ENCODE measurements at places on chromosomes 3 and 15.

GRCh38 chr3:167203062-167203461 is 177.0 kb downstream of the ZBBX start:
- DNase-seq = no peak

DNA sequence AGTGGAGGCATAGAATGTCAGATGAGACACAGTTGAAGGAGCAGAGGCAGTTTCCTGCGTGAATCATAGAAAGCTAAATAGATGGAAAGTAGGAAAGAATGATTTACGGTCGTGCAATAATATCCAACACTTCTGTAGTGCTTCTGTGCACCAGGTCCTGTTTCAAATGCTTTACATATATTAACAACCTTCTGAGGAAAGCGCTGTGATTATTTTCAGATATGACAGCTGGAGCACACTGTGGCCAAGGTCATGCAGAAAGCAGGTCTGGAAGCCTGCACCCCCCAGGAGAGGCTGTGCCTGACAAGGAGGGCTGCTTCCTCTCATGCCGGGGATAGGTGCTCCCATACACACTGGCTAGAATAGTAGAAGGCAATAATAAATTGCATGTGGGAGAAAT is 104.5 kb downstream of the CHRNA7 start:
- DNase-seq = no peak

- no peak for DNase-seq
Observed at GRCh38 chr15:77597804-77598453, 34.8 kb downstream of the LINGO1 start.

DNA sequence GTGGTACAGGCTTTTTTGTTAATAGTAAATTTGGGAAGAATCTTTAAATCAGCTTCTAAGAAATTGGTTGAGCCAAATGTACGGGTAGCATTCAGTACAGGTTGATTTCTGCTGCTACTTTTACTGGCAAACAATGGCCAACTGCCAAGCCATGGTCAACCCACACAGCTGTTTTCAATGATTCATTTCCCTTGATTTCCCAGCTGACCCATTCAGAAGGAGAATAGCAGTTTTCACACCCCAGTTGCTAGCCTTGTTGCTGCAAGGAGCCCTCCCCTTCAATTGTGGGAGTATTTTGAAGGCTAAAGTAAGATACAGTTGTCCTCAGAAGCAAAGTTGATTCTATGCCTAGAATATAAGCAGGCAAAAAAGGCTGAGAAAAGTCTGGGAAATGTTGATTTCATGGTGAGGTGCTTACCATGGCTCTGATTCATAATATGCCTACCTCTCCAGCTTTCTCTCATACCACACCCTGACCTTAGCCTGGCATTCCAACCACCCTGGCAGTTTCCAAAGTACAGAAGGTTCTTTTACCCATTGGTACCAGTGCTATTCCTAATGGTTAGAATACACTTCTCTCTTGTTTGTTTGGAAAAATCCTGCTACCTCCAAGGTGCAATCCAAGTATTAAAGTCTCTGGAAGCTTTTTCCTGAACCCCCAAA is 320.3 kb upstream of the TGFBR2 start:
- DNase-seq = peak; percentile 58

DNA sequence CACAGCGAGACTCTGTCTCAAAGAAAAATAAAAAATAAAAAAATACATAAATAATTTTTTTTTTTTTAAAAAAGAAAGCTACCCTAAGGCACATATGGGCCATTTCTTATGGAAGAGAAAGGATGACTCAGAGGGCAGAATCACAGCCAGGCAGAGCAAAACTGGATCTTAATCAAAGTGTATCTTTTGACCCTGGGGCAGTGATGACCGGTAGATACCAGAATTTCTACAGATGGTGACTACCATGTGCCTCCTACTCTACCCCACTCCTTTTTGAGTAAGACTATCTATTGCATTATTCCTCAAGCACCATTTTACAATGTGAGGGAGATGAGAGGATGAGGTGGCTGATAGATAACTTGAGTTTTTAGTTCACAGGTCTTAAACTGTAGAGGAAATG is 26.0 kb downstream of the TARS3 start:
- DNase-seq = no peak

GRCh38 chr3:100425316-100425715 is 24.0 kb downstream of the LNP1 start:
- DNase-seq = no peak

DNA sequence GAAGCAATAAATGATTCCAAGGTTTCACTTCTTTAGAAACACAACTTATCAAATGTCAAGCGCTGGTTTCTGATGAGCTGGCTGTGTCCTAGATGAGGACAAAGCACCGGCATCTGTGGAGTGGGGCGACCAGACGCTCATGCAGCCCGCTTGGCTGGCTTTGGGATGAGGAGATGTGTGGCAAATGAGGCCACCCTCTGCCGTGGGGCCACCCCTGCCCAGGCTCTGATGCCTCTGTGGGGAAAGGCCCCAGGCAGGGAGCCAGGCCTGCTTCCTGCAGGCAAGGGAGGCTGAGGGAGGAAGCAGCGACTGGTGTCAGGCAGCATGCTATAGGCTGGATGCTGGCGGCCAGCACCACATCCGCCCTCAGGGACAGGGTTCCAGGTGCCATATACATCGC is 102.9 kb downstream of the HERC2 start:
- DNase-seq = no peak

DNA sequence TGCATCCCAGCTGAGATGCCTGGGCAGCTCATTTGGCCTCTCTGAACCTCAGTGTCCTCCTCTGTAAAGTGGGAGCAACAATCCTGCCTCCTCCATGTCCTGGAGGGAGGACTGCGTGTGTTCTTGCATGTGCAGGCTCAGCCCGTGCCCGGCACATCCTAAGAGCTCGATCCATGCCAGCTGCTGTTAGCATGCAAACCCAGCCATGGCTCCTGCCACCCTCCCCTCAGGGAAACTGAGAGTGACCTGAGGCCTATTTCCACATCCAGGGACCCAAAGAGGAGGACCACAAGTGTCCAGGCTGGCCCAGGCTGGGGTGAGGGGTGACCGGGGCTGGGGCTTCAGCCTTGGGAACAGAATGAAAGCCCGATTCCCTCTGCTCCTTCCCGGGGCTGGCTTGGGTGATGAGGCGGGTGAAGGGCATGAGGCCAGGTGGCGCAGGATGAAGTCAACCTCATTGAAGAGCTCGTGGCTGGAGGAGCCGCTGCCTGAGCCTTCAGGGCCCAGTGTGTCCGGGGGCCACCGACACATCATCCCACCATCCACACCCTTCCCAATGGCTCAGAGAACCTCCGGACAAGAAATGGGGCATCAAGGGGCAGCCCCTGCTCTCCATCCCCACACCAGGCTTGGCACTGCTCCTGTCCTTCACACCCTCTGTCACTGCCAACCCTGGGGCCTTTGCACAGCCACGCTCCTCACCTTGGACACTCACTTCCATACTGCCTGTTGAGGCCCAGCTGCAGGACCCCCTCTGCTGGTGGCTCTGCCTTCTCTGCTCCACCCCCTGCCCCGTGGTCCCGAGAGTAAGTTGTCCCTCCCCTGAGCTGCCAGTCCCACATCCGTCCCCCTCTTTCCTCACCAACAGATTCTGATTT is 42.5 kb downstream of the ADAMTS7 start:
- DNase-seq = no peak

DNA sequence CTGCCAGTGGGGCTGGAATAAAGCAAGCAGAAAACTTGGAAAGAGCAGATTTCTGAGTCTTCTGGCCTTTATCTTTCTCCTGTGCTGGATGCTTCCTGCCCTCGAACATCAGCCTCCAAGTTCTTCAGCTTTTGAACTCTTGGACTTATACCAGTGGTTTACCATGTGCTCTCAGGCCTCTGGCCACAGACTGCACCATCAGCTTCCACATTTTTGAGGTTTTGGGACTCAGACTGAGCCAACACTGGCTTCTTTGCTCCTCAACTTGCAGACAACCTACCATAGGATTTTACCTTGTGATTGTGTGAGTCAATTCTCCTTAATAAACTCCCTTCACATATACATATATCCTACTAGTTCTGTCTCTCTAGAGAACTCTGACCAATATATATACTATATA is 706.6 kb downstream of the NR2F2 start:
- DNase-seq = no peak

GRCh38 chr3:66363148-66363547 is 137.7 kb downstream of the LRIG1 start:
- no peak for DNase-seq

GRCh38 chr3:123618768-123619484 is 34.1 kb upstream of the HACD2 start:
- no peak for DNase-seq

GRCh38 chr3:161420746-161421145 is 49.4 kb upstream of the SPTSSB start:
- no peak for DNase-seq

DNA sequence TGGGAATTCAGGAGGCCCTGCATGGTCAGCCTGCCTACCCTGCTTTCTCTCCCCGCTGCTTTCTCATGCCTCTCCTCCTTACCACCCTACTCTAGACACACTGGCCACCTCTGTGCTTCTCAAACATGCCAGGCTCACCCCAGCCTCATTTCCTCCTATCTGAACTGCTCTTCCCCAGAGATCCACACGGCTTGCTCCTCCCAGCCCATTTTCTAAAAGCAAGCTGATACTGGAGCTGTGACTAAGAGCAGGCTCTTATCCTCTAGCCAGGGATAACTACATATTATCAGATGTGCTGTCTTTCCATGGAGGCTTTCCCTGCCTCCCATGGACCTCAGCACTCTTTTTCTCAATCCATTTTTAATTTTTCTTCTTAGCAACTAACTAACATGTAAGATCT is 85.9 kb downstream of the BOC start:
- no peak for DNase-seq

GRCh38 chr15:75008629-75009326 is 13.4 kb downstream of the SCAMP5 start:
- no peak for DNase-seq

DNA sequence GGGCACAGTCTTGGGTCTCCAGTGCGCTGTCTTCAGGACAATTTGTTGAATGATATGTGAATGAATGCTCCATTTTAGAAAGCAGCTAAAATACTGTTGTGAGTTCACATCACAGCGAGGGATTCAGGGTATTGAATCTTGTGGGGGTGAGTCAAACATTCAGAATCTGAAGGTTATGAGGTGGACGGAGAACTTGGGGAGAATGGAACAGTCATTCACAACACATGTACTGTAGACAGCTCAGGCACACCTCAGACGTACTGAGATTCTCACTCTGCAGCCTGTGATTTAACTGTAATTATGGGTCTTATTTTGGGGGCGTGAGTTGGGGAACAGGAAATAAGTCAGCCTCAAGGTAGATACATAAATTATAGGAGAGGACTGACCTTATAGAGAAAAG is 13.9 kb downstream of the CRYBG3 start:
- DNase-seq = no peak

GRCh38 chr3:175383371-175383770 is 524.2 kb downstream of the NAALADL2 start:
- no peak for DNase-seq

- DNase-seq = no peak
Observed at GRCh38 chr3:135891121-135891520, 74.4 kb upstream of the PPP2R3A start.

GRCh38 chr3:28617821-28618220 is 269.2 kb upstream of the AZI2 start:
- no peak for DNase-seq

DNA sequence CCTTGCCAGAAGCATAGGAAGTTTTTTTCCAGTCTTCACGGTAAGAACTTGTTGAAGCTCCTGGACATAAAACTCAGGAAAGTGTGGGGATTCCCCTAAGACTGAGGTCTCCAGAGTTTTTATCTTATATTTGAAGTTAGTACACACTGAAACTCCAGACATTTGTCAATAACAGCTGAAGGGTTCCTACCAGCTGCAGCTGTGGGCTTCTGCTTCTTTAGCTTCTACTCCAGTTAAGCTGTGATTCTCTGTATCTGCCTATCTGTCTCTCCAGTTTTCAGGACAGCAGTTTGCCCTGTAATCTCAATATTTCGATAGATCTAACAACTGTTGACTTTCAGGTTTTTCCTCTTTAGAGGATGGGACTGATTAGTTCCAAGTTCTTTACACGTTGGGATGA is 966.0 kb upstream of the SEMA6D start:
- DNase-seq = no peak

DNA sequence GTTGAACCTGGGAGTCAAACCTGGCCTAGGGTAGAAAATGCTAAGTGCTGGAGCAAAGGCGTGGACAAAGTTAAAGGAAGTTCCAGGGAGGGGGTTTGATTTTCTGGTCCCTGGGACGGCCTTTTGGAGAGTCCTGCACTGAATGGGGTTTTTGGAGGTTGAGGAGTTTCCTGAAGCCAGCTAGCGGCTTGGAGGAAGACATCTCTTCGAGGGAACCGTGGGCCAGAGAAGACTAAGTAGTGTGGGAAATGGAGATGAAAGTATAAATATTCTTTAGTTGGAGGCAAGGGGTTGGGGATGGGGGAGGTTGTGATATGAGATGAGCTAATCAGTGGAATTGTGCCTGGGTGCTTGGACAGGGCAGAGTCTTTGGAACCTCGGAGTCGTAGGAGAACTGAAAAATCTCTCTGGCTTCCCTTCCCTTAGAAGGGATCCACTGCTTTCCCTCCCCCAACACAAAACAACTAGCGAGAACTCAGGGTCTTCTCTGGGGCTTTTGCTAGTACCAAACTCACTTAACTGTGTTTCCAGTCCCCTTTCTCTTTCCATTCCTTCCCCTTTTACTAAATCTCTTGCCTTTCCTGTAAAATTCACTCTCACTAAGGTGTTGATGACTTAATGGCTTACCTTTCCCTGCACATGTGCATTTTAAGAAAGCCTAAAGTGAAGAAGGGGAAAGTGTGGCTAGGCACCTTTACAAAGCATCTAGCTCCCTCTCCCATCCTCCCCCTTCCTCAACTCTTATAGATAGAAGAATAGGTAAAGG is 1.0 kb downstream of the LPP start:
- no peak for DNase-seq

GRCh38 chr15:69305933-69306568 is 7.3 kb downstream of the PAQR5 start:
- DNase-seq = no peak

DNA sequence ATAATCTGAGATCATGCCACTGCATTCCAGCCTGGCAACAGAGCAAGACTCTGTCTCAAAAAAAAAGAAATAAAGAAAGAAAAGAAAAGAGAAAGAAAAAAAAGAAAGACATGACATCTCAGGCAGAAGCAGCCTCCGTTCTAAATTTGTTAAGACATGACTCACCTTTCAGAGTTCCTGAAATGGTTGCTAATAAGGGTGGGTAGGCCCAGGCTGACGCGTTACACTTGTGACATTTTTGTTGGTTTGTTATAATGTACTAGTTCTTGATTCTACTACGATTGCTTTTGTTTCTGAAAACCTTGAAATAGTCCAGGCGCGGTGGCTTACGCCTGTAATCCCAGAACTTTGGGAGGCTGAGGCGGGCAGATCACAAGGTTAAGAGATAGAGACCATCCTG is 21.0 kb downstream of the SLC25A20 start:
- no peak for DNase-seq

GRCh38 chr15:26595611-26596010 is 177.3 kb downstream of the GABRB3 start:
- no peak for DNase-seq

DNA sequence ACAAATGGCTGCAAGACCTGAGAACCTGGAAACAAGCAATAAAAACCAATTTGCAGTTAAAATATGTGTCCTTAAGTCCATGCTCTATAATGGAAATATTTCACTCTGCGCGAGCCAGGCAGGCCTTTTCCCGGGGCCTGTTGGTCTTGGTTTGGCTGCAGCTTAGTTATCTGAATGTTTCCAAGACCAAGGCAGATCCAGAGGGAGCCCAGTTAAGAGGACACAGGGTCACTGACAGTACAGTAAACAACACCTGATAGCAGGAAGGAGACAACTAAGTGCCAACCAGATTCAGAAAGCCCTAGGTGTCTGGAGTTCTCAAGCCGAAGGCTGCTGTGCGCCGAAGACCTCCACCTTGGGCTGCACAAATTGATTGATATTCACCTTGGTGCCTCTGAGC is 32.8 kb downstream of the THSD4 start:
- no peak for DNase-seq
